ENCODE measurements at places on chromosomes 2 and 18. TPM values are rescaled to one million over a fixed set of nuclear protein-coding genes. Genes with fewer than 3 reads are reported as not detected.

Gene PAX3
- not detected for total RNA-seq

Gene KCNIP3
- 22.5 TPM for total RNA-seq

Gene FSIP2
- under 0.01 TPM for total RNA-seq

Gene DQX1
- total RNA-seq = not detected

Gene SCG2
- 0.47 TPM for total RNA-seq

Gene CCDC85A
- 0.43 TPM for total RNA-seq

Data from pericardium fibroblast (primary cell).